Stimulated activated CD4-positive, alpha-beta T cell treated with anti-CD3 and anti-CD28 coated beads, Interleukin-2, amount 100 ng/mL, for 48 hours (primary cell): ENCODE measurements at places on chromosomes 12 and 14.

DNA sequence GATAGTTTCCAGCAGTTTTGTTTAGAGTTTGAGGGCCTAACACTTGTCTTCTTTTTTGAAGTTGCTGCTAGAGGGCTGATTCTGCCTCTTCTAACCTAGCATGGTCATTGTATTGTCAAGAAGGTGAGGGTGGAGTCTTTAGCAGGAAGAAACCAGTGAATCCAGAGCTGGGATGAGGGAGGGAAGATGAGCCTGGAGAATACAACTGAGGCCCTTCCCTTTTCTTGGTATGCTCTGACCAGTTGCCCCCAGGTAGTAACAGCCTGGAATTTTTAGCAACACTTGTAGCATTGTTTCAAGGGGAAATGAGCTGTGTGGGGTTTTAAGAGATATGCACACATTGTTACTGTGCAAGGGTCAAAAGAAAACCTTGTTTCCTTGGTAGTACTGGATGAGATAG lies 9.0 kb downstream of the FLVCR2 start:
- DNase-seq = no peak

- no peak for DNase-seq
Measured at GRCh38 chr12:57623811-57624390, 9.1 kb downstream of the B4GALNT1 start.

- DNase-seq = no peak
Measured at GRCh38 chr14:24250354-24250753, 7.9 kb upstream of the TINF2 start.

- DNase-seq = no peak
Measured at GRCh38 chr12:91394903-91395302, 212.3 kb upstream of the DCN start.

DNA sequence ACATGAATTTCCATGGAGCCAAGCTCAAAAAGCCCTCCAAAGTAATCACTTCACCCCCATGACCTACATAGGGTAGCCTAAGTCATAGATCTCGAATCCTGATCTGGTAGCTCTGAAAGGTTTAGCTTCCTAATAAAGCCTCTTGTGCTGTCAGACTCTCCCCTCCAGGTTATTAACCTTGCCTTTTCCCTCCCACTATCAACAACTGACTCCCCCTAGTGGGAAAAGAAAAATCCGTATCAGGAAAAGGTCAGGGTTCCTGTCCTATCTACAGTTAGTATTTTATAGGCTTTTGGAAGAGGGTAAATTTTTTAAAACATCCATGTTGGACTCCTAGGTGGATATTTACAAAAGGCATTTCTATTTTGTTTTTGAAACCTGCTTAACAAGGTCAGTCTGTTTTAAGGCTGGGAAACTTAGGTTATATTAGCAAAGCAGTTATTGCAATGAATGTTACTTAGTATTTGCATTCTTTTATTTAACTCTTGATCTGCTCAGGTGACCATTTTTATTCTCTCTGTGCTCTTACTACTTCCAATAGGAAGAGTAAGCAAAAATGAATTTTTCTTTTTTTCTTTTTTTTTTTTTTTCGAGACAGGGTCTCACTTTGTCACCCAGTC lies 8.0 kb downstream of the YY1 start:
- no peak for DNase-seq

- no peak for DNase-seq
Measured at GRCh38 chr12:102144221-102144620, 24.2 kb downstream of the PARPBP start.

GRCh38 chr12:101962486-101962885 lies 85.1 kb downstream of the DRAM1 start:
- no peak for DNase-seq

GRCh38 chr12:63924781-63925180 lies 80.3 kb downstream of the SRGAP1 start:
- DNase-seq = no peak

DNA sequence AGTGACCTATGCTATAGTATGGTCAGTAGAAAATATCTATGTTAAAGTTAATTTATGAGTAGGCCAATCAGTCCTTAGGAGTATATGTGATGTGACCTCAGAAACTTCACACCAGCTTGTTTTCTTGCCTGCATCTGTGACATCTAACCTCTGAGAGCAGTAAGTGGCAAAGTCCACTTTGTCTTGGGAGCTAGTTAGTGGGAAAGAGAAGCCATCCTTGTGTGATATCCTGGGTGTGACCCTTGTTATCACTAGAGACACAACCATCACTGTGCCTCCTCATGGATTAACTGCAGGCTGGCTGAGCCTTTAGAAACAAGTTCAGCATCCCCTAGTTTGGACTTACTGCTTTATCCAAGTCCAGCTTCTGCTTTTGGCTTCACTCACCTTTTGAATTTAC lies 170.6 kb upstream of the STXBP6 start:
- no peak for DNase-seq

DNA sequence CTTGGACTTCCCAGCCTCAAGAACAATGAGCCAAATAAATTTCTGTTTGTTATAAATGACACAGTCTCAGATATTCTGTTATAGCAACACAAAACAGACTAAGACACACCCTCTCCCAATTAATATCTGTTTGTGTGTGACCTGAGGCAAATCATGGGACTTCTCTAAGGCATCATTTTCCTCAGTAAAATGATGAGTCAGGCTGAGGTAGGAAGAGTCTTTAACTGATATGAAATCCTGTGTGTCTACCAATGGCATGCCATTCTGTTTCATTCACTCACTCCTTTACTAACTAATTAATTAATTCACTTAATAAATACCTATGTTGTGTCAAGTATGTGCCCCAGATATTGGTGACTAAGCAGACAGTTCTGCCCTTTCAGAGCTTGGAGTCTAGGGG lies 258.4 kb upstream of the CRY1 start:
- no peak for DNase-seq

DNA sequence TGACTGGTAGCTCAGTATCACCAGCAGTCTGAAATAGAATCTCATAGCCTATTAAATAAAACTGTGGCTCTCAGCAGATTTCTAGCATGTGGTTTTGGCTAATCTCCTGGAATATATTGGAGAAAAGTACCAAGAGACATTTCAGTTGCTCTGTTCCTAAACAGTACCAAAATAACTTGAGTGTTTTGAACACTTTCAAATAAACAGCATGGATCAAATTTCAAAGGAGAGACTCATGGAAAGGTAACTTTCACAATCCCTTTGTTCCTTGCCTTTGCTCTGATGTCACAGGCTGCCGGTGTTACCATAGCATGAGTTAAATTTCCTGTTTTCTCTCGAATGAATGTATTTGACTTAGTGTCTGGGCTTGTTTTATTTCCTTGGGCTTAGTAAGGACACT lies 3.4 kb downstream of the ARG2 start:
- DNase-seq = no peak

DNA sequence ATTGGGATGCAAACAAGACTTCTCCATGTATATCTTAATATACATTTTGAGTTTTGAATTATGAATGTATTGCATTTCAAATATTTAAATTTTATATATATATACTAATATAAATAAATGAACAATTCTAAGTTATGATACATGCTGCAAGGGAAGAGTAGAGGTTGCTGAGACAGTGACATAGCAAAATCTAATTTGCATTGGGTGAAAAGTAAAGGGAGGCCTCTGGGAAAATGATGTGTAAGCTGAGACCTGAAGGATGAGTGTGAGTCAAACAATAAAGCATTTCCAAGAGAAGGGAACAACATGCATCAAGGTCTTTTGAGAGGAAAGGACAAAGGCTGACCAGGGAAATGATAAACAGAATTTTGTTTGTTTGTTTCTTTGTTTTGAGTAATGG lies 62.9 kb upstream of the PTPRQ start:
- DNase-seq = no peak

- no peak for DNase-seq
Measured at GRCh38 chr12:178829-179109, 35.2 kb downstream of the SLC6A12 start.

- no peak for DNase-seq
Measured at GRCh38 chr12:113892556-113892955, 73.6 kb downstream of the RBM19 start.

GRCh38 chr12:116065606-116066005 lies 211.9 kb downstream of the MED13L start:
- DNase-seq = no peak

DNA sequence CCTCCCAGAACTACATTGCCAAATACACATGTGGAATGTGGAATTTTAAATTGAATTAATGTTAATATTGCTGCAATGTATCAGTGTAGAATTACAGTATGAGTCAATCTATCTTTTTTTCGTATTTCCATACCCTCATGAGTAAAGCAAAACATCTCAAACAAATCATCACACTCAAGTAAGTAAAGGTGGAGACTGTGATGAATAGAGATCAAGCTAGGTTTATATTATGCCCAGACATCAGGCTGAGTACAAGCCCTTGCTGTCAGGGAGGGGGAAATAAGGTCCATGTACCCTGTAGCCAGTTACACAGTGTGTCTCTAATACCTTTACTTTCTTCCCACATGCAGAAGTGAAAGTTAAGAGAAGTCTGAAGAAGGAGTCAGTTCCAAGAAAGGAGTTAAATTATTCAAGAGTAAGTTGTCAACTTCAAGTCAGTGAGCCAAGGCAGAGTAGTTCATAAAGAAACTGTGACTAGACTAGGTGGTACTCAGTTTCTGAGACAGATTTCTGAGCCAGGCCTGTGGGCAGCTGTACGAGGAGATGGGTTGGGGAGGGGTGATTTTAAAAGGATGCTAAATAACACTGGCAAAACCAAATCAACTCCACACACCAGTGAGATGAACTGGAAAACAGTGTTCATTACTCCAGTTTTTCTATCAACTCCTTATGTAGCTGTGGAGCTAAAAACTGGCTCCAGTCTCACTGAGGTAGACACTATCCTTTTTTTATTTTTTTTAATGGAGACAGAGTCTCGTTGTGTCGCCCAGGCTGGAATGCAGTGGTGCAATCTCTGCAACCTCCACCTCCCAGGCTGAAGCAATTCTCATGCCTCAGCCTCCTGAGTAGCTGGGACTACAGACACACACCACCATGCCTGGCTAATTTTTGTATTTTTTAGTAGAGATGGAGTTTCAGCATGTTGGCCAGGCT lies 23.8 kb upstream of the STK38L start:
- DNase-seq = no peak

DNA sequence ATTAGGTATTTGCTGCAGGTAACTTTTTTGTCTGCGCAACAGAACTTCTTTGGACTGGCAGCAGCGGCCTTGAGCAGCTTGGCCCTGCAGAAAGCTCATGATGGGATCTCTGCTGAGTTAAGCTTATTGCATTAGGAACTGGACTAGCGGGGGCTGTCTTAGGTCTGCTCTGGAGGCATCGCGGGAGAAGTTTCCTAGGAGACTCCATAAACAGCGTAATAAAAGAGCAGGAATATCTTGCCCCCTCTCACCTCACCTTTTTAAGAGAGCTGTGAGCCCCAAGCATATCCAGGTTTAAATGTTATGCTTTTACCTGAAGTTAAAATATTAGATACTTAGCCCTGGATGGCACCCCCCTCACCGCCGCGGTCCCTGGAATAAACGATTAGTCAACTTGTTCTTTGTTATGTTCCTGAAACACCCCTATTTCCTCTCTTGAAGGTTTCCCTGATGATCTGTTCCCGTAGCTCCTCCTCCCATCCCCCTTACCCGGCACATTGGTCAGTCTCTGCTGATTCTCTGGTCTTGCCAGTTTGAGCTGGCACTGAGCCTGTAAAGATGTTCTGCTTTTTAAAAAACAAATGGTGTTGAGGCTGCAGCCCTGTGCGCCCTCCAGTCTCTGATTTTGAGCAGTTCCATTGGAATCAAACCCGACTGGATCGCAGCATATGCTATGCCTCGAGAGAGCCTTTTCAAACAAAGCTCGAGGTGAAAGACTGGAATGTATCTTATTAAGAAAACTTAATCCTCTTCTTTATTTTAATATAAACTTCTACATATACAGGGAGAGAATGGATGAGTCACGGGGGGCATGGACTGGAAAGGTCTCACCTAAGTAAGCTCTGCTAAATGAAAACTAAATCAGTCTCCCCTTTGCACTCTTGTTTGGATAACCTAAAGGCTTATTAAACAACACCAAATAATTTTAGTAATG lies 1.9 kb downstream of the MLXIP start:
- no peak for DNase-seq

DNA sequence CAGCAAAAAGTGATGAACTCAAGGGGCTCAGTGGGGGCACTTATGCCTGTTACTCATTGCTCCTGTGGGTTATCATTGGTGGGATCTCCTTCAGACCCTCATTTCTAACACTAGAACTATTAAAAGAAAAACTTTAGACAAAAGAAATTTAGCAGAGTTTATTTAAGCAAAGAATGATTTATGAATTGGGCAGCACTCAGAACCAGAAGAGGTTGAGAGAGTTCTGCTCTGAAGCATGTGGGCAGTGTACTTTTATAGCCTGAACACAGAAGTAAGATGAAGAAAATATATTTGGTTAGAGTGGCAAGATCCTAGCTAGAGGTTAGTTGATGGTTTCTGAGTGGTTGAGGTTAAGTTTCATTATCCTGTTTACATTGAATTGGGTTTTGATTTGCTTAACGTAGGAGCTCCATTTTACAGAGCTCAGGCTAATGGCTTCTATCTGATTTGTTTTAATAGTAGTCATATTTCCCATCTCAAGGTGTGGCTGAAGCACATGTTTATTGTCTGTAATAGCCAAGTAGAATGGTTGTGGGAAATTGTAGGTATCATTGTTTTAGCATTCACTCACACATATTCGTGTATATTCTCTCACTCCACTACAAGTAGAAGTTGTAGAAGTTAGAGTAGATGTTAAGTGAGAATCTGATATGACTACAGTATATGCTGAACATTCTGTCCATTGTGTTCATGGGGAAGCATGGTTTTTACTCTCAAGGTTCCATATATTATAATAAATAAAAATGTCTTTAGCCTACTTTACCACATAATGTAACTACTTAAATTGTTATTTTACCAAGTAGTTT lies 27.6 kb downstream of the LEMD3 start:
- no peak for DNase-seq

GRCh38 chr12:46269429-46270241 lies 792 bp upstream of the SLC38A1 start:
- DNase-seq = peak; percentile 61

DNA sequence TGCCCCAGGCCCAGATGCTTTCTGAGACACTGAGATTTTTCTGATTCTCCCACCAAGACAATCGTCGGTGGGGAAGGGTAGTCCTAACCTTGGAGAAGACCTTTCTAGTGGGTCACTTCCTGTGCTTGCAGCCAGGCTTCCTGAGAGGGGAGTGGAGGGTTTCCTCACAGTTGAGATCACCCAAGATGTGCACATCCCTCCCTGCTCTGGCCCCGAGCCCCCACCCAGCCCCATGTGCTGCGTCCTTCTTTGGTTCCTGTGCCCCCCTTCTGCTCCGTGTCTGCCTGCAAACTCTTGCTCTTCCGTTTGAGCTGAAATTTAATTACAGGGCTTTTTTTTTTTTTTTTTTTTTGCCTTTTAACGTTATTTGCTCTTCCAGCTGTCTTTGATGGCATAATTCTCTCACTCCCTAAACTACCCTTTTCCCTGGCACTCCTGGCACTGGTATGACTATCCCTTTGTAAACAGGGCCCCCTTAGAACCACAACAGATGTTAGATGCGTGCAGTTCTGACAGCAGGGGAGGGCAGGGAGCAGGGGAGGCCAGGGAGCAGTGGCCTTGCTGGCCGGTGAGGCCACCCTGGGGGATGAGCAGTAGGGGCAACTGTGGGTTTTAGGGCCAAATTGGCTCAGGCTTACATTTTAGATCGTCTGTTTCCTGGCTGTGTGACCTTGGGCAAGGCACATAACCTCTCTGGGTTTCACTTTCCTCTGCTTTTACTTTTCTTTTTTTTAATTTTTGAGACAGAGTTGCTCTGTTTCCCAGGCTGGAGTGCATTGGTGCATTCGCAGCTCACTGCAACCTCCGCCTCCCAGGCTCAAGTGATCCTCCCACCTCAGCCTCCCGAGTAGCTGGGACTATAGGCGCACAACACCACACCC lies 144.5 kb downstream of the PHETA1 start:
- no peak for DNase-seq
